ENCODE measurements at places on chromosomes 7 and 10. TPM values are rescaled to one million over a fixed set of nuclear protein-coding genes. Genes with fewer than 3 reads are reported as not detected.

Gene SLC39A12
- not detected for total RNA-seq

Gene ADRA2A
- under 0.01 TPM for total RNA-seq

Gene ARMC3
- total RNA-seq: not detected

Gene IL15RA
- 13.7 TPM for total RNA-seq

Gene NPC1L1
- under 0.01 TPM for total RNA-seq

Gene ANKRD7
- total RNA-seq: 2.8 TPM

Data from fibroblast of lung (primary cell).